Nasal cavity respiratory epithelium epithelial cell of viscerocranial mucosa (primary cell): ENCODE measurements at places on chromosomes 13 and 19. TPM values are rescaled to one million over a fixed set of nuclear protein-coding genes. Genes with fewer than 3 reads are reported as not detected.

Gene C19orf67
- 0.14 TPM in 1 of 2 replicates, not detected in the other for total RNA-seq

Gene TRPC4
- total RNA-seq: 0.07 TPM in 1 of 2 replicates, not detected in the other

Gene GRK1
- total RNA-seq: not detected in 2 replicates

Gene MISP3
- total RNA-seq: 0.34 and 1.00 TPM in 2 replicates

Gene ZNF208
- total RNA-seq: 1.1 and 1.4 TPM in 2 replicates
